ENCODE measurements at places on chromosomes 13 and 19.

DNA sequence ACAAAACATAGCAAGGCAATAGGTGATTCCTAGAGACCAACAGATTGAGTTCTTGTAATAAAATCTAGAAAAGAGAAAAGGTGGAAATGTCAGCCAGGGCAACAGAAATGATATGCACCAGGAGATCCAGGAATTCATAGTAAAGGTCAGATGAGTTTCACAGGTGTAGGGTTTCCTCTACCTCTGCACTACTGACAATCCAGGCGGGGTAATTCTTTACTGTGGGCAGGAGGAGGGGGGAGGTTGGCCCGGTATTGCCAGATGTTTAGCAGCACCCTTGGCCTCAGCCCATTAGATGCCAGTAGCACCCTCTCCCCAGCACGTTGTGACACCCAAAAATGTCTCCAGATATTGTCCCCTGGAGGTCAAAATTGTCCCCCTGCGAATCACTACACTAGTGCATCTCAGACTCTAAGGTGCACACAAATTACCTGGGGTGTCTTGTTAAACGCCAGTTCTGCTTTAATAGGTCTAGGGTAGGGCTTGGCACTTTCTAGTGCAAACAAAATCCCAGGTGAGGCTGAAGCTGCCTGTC is 3.5 kb upstream of the UBAC2 start:
- no peak for DNase-seq

DNA sequence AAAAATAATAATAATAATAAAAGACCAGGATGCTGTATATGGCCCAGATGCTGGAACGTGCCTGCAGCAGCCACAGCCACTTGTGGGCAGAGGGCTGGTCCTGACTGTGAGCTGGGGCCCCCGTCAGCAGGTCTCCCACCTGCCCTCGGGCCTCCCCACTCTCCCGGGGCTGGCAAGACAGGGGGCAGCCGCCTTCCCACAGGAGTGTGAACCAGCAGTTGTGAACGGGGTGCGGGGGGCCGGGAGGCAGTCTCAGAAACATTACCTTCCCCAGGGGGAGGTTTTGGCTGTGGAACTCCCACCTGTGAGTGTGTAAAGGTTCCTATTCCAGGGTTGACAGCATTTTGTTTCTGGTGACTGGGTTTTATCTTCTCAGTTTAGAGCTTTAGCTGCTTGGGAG is 151.4 kb downstream of the KDM4B start:
- DNase-seq, result no peak

- DNase-seq, result no peak
These were observed 75.9 kb upstream of the DOCK9 start for GRCh38 chr13:99053636-99054233.

- no peak for DNase-seq
These were observed 195.6 kb upstream of the DACH1 start for GRCh38 chr13:72062566-72062965.

DNA sequence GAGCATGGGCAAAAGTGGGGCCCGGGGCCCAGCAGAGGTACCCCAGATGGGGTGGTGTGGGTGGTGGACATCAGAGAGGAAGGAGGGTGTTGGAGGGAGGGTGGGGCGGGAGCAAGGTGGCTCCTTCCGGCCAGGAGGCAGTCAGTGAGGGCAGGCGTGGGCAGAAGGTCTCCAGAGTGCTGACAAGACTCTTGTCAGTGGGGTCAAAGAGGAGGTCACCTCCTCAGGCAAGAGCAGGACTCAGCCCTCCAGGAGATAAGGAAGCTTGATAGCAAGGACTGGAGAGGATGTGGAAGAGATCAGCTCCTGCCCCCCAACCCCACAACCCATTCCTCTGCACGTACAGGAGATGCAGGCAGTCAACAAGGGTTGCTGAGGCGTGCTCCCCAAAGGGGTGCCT is 9.8 kb downstream of the GJA3 start:
- DNase-seq, result no peak

DNA sequence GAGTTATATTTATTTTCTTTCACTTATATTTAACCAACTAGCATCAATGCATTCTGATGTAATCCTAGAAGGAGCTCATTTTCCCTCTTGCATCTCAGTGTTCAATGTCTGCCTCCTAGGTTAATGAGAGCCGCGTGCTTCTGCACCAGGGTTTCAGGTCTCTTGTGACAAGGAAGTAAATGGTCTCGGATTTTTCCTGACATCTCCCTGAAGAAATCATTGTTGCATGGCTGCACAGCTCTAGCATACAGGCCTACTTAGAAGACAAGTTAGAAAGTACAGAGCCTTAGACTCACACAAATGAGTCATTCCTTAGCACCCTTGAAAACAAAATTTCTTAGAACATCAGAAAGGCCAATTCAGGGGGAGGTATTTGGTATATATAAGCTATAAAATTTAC is 57.2 kb upstream of the KLF12 start:
- no peak for DNase-seq

- DNase-seq, result no peak
These were observed 675.8 kb downstream of the DIAPH3 start for GRCh38 chr13:59487883-59488282.

DNA sequence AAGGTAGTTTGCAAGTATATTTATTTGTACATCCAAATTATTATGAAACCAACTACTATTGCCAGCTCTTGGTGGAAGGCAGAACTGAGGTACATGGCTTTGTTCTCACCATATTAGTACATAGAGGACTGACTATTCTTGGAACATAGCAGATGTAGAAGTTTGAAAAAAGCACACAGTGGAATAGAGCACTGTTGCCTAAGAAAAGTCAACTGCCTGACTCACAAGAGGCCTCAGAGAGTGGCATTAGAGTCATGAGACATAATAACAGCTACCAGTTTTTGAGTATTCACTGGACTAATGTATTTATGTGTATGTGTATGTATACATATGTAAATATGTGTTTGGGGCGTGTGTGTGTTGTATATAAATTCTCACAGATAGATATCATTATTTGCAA is 8.3 kb upstream of the PCDH20 start:
- DNase-seq, result no peak

Data from activated effector memory CD4-positive, alpha-beta T cell treated with anti-CD3 and anti-CD28 coated beads, Interleukin-2, amount 50 U/mL, for 16 hours (primary cell).